ENCODE measurements at places on chromosomes 5 and 9.

- DNase-seq, result no peak
These were observed 845.3 kb upstream of the PTPRD start for GRCh38 chr9:11457825-11458790.

- DNase-seq, result peak; percentile 58
These were observed 1.4 kb downstream of the ZSWIM6 start for GRCh38 chr5:61333321-61333953.

DNA sequence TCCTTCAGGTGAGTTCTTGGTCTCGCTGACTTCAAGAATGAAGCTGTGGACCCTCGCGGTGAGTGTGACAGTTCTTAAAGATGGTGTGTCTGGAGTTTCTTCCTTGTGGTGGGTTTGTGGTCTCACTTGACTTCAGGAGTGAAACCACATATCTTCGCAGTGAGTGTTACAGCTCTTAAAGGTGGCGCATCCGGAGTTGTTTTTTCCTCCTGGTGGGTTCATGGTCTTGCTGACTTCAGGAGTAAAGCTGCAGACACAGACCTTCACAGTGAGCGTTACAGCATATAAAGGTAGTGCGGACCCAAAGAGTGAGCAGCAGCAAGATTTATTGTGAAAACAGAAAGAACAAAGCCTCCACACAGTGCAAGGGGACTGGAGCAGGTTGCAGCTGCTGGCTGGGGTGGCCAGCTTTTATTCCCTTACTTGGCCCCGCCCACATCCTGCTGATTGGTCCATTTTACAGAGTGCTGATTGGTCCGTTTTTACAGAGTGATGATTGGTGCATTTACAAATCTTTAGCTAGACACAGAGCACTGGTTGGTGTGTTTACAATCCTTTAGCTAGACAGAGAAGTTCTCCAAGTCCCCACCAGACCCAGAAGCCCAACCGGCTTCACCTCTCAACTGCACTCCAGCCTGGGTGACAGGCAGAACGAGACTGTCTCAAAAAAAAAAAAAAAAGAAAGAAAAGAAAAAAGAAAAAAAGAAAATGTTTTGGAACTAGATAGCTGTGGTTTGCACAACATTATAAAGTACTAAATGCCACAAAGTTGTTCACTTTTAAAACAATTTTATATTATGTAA is 9.1 kb upstream of the ERMP1 start:
- DNase-seq, result no peak

GRCh38 chr9:130701059-130702022 is 7.8 kb downstream of the EXOSC2 start:
- peak; percentile 82 for DNase-seq

- peak; percentile 42 for DNase-seq
These were observed 203.9 kb upstream of the RASEF start for GRCh38 chr9:83266666-83267496.

DNA sequence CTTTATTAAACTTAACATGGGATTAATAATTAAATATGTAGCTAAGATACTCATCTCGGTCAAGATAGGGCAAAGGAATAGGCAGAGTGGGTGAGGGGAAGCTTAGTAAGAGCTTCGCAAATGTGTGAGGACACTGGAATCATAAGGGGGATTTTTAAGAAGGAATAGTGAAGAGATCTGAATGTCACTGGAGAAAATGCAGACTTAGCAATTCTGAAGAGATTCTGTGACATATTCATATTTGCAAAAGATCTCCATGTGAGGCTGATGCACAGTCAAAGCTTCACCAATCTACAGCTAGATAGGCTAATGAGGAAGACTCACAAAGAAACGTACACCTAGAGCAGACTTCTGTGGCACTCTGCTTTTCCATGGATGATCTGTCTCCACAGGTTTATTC is 1202.8 kb upstream of the CDH6 start:
- DNase-seq, result no peak

DNA sequence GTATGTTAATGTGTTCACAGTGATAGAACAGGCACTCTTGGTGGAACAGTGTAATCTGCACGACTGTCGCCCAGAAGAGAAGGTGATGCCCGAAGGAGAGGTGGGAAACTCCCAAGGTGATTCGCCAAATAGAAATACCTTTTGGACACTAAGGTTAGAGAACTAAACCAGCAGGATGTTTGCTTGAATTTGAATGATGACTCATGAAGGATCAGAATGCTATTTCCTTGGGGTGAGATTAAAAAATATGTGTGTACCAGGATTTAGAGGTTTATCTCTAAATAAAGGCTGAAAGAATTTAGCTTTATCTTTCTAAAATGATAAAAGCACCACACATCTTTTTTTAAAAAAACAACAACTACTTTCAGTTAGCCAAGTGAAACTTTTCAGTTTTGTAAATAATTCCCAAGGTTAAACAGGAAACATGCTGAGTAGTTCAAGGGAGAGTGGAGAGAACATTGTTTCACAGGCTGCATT is 297.4 kb upstream of the TAS2R1 start:
- no peak for DNase-seq

DNA sequence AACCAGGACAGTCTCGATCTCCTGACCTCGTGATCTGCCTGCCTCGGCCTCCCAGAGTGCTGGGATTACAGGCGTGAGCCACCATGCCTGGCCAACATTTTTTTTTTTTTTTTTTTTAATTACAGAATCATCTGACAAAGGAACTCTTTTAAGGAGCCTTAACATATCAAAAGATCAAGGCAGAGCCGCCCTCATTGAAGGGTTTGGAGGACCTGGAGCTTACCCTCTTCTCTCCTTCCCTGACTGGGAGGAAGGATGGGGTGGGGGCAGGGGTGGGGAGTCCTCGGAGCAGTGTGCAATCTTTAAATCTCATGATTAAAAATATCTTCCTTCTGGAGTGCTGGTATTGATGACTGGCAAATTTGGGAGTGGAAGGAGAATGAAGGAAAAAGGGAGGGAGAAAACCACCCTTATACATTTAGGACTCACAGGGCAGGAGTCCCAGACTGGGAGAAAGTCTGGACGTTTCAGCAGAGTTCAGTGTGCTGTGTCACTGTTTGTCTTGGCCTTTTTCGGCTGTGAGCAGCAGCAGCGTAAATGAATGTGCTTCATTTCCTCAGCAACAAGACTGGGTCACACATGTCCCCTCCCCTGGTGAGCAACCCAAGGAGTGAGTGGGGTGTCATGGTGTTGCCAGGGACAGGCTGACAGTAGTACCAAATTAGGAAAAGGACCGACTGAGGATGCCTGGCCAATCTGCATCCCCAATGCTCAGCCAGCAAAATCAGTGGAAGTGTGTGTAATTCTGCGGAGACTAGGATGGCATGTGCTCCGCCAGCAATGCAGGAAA is 115.3 kb upstream of the BNC2 start:
- DNase-seq, result no peak

GRCh38 chr5:73088026-73088425 is 32.3 kb upstream of the TMEM171 start:
- DNase-seq, result no peak

DNA sequence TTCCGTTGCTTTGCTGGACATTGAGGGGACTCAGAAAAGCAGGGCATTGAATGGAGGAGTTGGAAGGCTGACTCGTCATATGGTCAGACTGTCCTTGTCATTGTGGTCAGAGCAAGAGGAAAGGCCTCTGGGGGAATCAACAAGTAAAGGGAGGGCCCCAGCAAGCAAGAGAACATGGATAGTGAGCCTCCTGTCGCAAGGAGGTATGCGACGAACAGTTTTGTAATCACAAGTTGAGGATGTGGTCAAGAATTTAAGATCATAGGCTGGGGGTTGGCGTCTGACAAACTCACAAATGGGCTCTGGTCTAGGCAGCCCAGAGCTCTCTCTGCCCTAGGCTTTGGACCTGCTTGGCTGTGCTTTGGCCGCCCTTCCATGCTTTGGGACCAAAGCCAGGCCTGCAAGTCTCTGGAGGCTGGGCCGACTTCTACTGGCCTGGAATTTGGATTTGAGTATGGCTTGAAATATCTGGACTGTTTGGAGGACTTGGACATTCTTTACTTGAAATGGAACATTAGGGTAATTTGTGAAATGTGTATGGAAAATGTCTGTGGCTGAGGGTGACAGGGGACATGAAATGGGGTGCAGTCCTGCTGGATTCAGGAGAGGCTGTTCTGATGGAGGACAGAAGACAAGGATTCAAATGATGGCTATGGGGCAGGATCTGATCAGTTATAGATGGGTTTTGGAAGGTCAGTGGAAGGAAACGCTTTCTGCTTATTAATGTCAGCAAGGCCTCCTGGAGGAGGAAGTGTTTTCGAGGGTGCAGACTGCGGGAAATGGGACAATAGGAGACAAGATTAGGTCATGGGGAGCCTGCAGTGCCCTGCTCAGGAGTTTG is 19.2 kb upstream of the NDST1 start:
- no peak for DNase-seq

DNA sequence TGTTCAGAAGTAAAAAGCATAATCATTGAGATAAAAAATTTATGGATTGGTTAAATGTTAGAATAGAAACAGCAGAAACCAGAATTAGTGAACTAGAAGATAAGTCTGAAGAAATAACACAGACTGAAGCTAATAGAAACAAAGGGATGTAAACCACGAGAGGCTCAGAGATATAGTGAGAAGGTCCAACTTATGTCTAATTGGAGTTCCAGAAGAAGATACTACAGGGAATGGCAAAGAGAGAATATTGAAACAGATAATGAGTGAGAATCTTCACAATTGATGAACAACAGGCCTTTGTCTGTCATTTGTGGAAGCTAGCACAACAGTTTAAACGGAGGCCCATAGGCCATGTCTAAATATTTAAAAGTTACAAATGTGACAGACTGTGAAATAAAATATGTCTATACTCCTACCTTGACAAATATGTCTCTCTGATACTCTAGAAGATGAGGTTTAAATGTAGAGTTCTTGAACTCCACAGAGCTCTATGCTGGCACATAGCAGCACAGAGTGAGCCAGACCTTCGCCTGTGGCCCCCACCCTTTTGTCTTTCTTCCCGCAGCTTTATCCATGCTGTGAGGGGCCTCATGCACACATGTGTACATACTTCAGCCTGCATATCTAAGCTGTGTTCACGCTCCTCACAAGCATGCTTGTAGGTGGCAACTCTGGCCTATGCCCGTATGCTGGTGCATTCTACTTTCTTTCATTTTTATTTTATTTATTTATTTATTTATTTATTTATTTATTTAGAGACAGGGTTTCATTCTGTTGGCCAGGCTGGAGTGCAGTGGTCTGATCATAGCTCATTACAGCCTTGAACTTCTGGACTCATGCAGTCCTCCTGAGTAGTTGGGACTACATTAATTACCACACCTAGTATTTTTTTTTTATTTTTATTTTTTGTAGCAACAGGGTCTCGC is 45.0 kb upstream of the ABL1 start:
- DNase-seq, result no peak

- DNase-seq, result no peak
These were observed 10.5 kb downstream of the MSX2 start for GRCh38 chr5:174734571-174735497.

DNA sequence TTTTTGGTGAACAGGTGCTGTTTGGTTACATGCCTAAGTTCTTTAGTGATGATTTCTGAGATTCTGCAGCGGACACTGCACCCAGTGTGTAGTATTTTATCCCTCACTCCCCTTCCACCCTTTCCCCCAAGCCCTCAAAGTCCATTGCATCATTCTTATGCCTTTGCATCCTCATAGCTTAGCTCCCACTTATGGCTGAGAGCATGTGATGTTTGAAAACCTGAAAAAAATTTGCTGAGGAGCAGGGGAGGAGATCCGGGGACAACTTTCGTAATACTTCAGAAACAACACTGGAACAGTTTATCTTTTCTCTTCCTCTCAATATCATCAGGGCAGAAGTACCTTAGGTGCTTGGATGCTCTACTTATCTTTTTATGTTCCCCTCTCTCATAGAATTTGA is 226.4 kb downstream of the ADAMTS6 start:
- DNase-seq, result no peak

- DNase-seq, result no peak
These were observed 42.7 kb upstream of the FUBP3 start for GRCh38 chr9:130536701-130537107.

DNA sequence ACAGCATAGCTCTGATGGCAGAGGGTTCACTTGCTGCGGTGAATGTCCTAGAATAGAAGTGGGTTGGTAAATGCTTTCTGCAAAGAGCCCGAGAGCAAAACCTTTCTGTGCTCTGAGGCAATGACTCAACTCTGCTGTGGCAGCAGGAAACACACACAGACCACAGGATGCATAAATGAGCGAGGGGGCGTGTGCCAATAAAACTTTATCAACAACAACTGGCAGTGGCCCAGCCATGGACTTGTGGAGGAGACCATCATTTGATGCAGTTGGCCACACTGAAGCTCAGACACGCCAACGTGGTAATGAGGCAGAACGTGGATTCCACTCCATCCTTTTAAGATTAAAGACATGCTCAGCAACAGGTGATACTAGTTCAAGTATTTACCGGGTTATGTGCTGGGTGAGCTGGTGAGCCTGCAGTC is 6.8 kb downstream of the MRPL36 start:
- no peak for DNase-seq

DNA sequence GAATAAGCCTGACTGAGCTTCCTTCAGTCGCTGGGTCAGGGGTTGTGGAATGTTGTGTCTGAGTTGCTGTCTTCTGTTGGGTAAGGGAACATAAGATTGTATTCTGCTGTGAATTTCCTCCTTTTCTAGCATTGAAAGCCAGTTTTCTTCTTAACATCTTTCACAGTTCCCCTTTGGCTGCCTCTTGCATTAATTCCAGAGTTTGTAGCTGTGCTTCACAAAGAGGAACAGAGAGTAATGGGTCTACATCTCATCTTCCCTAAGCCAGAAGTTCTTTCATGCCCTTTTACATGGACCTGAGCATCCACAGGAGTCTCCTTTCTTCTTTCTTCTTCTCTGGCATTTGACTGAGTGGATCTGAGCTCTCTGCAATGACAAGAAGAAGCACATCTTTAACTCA is 686.8 kb downstream of the KCTD16 start:
- DNase-seq, result no peak

DNA sequence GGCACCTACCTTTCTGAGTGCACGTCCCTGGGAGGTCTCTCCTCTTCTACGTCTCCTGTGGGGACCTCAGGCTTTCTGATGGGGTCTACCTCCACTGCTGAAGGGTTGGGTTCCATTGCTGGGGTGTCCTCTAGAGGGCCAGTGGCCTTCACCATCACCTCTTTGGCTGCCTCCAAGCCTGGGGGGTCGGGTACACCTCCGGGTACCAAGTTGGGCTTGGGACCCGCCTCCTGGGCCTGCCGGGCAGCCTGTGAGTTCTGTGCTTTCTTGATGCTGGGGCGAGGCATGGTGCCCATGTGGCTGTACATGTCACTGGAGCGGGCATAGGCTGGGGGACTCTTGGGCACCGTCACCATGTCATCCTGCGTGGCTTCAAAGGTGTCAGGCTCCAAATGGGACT is 4.5 kb downstream of the SH2D3C start:
- DNase-seq, result no peak

GRCh38 chr9:126609191-126609590 is 4.5 kb upstream of the LMX1B start:
- no peak for DNase-seq

- DNase-seq, result no peak
These were observed 6.3 kb downstream of the NSUN2 start for GRCh38 chr5:6626508-6626907.

All from kidney (tissue), 22 donors.